ENCODE measurements at places on chromosomes 16 and 17.
A peak's percentile ranks its signal among the peaks of the same experiment; 100 is the strongest.

DNA sequence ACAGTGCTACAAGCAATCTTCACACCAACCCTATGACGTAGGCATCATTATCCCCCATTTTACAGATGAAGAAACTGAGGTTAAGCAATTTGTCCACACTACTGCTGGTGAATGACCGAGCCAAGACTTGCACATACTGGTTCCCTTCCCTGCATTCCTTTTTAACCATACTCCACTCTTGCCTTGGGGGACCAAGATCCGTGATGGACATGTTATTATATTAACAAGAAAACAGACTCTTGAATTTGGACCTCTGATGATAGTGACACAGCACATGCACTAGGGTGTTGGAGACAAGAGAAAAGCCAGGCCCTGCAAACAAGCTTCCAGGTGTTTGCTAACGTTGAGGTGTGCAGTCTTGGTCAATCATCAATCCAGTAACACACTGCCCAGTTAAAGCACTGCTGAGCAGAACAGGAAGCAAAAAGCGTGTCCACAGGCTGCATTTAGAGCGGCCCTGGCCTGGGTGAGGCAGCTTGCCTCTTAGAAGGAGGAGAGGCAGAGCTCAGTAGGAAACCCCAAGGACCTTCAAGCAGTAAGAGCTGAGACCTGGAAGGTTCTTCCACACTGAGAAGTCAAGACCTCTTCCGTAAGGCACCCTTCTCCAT lies 36.7 kb downstream of the HNF1B start:
- no peak for DNase-seq

DNA sequence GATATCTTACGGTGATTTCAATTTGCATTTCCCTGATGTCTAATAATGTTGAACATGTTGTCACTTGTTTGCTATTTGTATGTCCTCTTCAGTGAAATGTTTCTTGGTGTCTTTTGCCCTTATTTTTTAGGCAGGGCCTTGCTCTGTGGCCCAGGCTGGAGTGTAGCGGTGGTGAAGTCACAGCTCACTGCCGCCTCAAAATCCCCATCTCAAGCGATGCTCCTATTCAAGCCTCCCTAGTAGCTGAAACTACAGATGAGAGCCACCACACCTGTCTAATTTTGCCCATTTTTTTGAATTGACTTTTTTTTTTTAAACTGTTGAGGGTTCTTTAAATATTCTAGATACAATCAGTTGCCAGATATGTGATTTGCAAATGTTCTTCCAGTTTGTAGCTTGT lies 8.3 kb downstream of the UBE2G1 start:
- no peak for DNase-seq

DNA sequence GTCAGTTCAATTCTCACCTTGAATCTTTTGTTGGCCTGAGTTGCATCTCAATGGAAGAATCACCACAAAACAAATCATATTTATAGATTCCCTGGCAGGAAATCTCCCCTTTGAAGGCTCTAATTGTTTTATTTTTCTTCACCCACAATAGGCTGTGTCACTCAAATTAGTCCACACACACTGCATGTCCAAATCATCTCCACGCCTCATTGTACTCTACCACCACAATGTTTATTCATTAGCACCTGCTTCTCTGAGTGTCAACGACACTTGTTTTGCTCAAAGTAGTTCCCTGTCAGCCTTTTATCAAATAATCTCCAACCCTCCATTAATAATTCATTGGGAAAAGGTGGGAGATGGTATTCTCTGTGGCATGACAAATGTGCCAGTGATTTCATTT lies 164.3 kb downstream of the ABCC12 start:
- no peak for DNase-seq

DNA sequence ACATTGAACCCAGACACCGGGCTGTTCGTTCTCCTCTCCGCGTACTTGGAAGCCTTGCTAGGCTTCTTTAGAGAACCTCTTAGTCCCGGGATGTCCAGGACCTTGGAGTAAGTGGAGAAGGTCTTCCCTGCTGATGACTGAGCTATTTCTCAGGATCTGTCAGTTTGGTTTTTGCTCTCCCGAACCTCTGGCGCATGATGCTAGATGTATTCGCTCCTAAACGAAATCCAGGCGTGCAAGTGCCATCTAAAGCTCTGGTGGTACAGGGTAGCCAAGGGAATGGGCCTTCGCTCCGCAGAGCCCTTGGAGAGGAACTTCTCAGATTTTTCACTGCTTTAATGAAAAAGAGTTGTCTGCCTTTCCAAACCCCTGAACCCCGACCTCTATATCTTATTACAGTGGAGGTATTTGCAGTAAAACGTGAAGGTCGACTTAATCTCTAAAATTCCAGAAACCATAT lies 547 bp downstream of the VMP1 start:
- DNase-seq = no peak

GRCh38 chr16:71230122-71230845 lies at the start of gene HYDIN:
TSS of gene HYDIN (minus strand) at chr16:71230722. CDS start at chr16:71186895, 43,827 bp downstream.
- peak; percentile 75 for DNase-seq

GRCh38 chr17:35705705-35706104 lies 25.7 kb upstream of the RASL10B start:
- DNase-seq = no peak

Measured in NCI-H1105 (cell line).